ENCODE measurements at places on chromosomes 11 and 22. TPM values are rescaled to one million over a fixed set of nuclear protein-coding genes. Genes with fewer than 3 reads are reported as not detected.

RTN4R gene
- 0.83 TPM for total RNA-seq

DEUP1 gene
- not detected for total RNA-seq

C11orf91 gene
- not detected for total RNA-seq

SPDYC gene
- not detected for total RNA-seq

DMC1 gene
- total RNA-seq = 5.4 TPM

KIAA1671 gene
- 18.8 TPM for total RNA-seq

NXPE2 gene
- 1.4 TPM for total RNA-seq

ART1 gene
- total RNA-seq = not detected

MS4A15 gene
- total RNA-seq = not detected

DNA sequence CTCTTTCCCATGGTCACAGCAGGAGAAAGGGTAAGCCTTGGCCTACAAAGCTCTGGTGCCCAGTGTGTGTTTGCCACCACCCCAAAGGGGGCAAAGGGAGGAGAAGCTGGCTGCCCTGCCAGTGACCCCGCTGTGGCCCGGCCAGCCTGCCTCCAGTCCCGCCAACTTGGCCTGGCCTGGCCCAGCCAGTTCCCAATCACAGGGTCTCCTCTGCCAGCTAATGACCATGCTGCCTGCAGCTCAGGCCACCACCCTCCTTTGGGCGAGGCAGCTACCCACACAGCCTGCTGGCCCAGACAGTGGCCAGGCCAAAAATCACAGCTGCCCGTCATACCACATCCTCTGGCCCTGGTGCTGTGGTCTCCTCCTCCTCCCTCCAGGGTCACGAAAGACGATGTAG is 5.1 kb downstream of the GDPD5 start:
- H3K27me3 ChIP-seq = no peaks in the 10 kb centered on the region
- no peak for DNase-seq
- no peaks in the 10 kb centered on the region for H3K4me1 ChIP-seq
- H3K27ac ChIP-seq = no peak overlapping the region

GRCh38 chr22:30408388-30409102 is 11.7 kb downstream of the SEC14L2 start:
- no peaks in the 10 kb centered on the region for H3K4me1 ChIP-seq
- no peaks in the 10 kb centered on the region for H3K27me3 ChIP-seq
- H3K27ac ChIP-seq = no peak overlapping the region
- H3K36me3 ChIP-seq = peaks cover 9% of the 10 kb centered on the region
- DNase-seq = no peak

- no peak overlapping the region for H3K27ac ChIP-seq
- H3K27me3 ChIP-seq = no peaks in the 10 kb centered on the region
- H3K36me3 ChIP-seq = peaks cover 7% of the 10 kb centered on the region
These were observed 15.8 kb downstream of the CYB5R2 start for GRCh38 chr11:7657306-7658025.

- H3K36me3 ChIP-seq = no peaks in the 10 kb centered on the region
- no peak overlapping the region for H3K4me3 ChIP-seq
- DNase-seq = no peak
- H3K4me1 ChIP-seq = no peaks in the 10 kb centered on the region
These were observed 8.7 kb upstream of the HIPK3 start for GRCh38 chr11:33248416-33248971.

GRCh38 chr11:78041843-78042440 is 18.9 kb upstream of the KCTD14 start:
- no peaks in the 10 kb centered on the region for H3K27me3 ChIP-seq
- no peaks in the 10 kb centered on the region for H3K36me3 ChIP-seq
- H3K4me1 ChIP-seq = peaks cover 33% of the 10 kb centered on the region
- DNase-seq = no peak
- H3K27ac ChIP-seq = no peak overlapping the region

GRCh38 chr11:13784855-13785254 is 116.4 kb downstream of the FAR1 start:
- no peaks in the 10 kb centered on the region for H3K4me1 ChIP-seq
- H3K36me3 ChIP-seq = no peaks in the 10 kb centered on the region
- H3K27ac ChIP-seq = no peak overlapping the region
- no peaks in the 10 kb centered on the region for H3K27me3 ChIP-seq
- no peak for DNase-seq
- no peak overlapping the region for H3K4me3 ChIP-seq

DNA sequence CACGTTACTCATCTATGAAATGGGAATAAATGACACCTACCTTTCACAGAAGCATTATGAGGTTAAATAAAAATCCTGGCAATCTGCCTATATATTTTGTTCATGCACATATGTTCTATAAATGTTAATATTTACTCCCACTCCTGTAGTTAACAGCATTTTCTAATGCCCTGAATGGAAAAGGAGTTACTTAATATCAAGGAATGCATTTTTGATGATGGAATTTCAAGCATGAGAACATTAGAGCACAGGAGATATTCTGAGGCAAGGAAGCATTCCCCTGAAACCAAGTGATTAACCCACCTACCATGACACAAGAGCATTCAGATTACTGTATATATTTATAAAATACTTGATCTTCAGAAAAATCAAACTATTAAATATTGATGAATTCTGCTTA is 102.1 kb downstream of the ARHGAP32 start:
- no peaks in the 10 kb centered on the region for H3K36me3 ChIP-seq
- H3K27ac ChIP-seq = no peak overlapping the region
- no peak for DNase-seq
- no peak overlapping the region for H3K4me3 ChIP-seq
- no peaks in the 10 kb centered on the region for H3K4me1 ChIP-seq

GRCh38 chr22:31625661-31626426 is 36.2 kb downstream of the PISD start:
- no peaks in the 10 kb centered on the region for H3K27me3 ChIP-seq
- H3K27ac ChIP-seq = peak overlapping the region; percentile 82
- peaks cover 49% of the 10 kb centered on the region for H3K4me1 ChIP-seq
- H3K36me3 ChIP-seq = peaks cover 7% of the 10 kb centered on the region
- peak; percentile 88 for DNase-seq

DNA sequence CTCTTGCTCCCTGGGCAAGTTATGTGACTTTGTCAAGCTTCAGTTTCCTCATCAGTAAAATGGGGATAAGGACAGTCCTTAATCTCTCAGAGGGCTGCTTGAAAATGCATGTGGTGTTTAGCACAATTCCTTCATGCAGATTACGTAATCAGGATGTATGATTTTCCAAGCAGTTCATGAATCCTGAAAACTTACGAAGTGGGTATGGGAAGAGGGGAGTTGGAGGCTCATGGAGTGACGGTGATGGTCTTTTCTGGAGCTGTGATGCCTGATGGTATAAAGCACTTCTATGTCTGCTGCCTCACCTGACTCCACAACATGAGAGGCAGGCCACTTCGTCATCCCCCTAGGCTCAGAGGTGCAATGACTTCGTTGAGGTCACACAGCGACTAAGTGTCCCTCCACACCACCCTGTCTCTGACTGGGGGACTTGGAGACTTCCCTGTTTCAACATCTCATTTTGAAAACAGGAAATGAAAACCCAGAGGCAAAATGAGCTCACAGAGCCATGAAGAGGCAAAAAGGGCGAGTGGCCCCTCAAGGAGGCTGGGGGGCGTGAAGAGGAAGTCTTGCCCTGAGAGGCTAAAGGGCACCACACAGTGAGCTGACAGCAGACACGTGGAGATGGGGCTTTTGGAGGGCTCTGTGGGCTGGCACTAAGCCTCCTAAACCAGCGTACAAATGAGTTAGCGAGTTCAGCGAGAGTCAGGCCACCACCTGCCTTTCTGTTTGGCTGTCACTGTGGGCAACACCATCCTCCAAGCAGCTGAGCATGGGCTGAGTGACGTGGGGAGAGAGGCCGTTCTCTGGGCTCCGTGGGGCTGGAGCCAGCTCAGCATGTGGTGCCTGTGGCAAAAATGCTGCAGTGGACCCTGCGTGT is 10.1 kb downstream of the MCM5 start:
- no peak overlapping the region for H3K27ac ChIP-seq
- H3K4me3 ChIP-seq = no peak overlapping the region
- H3K36me3 ChIP-seq = peaks cover 94% of the 10 kb centered on the region
- no peaks in the 10 kb centered on the region for H3K27me3 ChIP-seq

GRCh38 chr22:28594797-28595462 is 84.7 kb downstream of the TTC28 start:
- peaks cover 11% of the 10 kb centered on the region for H3K4me1 ChIP-seq
- no peak overlapping the region for H3K4me3 ChIP-seq
- H3K27ac ChIP-seq = no peak overlapping the region
- no peak for DNase-seq

GRCh38 chr11:16632295-16633200 is 105.9 kb upstream of the C11orf58 start:
- H3K4me1 ChIP-seq = no peaks in the 10 kb centered on the region
- H3K4me3 ChIP-seq = no peak overlapping the region
- DNase-seq = no peak
- no peaks in the 10 kb centered on the region for H3K36me3 ChIP-seq

- H3K36me3 ChIP-seq = no peaks in the 10 kb centered on the region
- no peak for DNase-seq
- H3K4me3 ChIP-seq = no peak overlapping the region
- H3K27me3 ChIP-seq = no peaks in the 10 kb centered on the region
These were observed 2.8 kb downstream of the AAMDC start for GRCh38 chr11:77823775-77824174.

DNA sequence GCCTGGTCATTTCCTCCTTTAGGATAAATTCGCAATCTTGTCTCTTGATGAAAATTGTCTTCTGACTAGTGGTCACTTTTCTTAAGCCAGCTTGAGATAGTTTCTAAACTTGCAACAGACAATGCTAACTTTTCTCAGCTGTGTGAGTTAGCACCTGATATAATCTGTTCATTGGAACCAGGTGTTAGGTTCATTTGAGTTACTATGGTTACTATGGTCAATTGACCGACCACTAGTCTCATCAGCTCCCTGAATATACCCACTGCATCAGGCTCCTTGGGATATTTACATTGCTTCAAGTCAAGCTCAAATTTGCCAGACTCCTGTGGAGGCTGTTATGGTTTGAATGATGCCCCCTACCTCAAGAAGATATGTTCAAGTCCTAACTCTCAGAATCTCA is 54.5 kb downstream of the SC5D start:
- H3K4me3 ChIP-seq = no peak overlapping the region
- H3K4me1 ChIP-seq = peaks cover 14% of the 10 kb centered on the region

- no peaks in the 10 kb centered on the region for H3K4me1 ChIP-seq
- peak overlapping the region; percentile 59 for H3K27ac ChIP-seq
- no peaks in the 10 kb centered on the region for H3K27me3 ChIP-seq
These were observed 45.9 kb downstream of the MN1 start for GRCh38 chr22:27755521-27756211.

GRCh38 chr11:124961972-124962609 is 8.1 kb downstream of the CCDC15 start:
- no peaks in the 10 kb centered on the region for H3K27me3 ChIP-seq
- H3K36me3 ChIP-seq = no peaks in the 10 kb centered on the region
- no peak overlapping the region for H3K27ac ChIP-seq
- DNase-seq = no peak
- H3K4me1 ChIP-seq = no peaks in the 10 kb centered on the region

DNA sequence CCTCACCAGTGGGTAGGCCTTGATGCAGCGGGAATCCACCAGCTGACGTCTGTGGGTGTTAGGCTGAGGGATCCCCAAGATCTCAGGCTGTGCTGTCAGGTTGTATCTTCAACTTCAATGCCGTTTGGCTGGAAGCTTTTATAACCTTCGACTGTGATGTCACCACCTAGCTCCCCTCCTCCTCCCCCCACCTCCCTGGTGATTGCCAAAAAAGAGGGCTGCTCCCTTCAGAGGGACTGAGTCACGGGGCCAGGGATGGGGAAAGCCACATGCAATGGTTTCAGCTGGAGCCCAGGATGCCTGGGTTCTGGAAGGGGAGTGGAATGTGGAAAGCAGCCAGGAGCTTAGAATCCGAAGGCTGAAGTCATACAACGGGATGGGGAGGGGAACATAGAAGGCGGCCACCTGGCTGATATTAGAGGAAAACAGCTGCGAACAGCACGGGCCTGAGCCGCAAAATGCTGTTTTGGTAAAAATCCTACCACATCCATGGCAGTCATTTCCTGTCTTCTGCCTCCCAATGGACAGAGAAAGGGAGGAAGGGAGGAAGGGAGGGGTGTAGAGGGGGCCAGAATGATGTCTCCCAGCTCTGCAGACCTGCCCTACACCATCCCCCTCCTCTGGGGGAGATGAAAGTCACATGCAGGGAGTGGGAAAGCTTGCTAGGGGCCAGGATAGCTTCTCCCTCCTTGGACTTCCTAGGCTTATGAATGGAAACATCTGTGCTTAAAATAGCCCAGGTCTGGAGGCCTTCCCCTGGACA is at the start of gene LRRN4CL:
Gene LRRN4CL (minus strand): TSS at position 110 of the 763 bp plus-strand sequence. CDS start 1,022 bp downstream, outside the sequence.
- H3K27ac ChIP-seq = peak within 1 kb of the TSS; percentile 74
- peak within 1 kb of the TSS; percentile 24 for H3K4me3 ChIP-seq
- peaks cover 23% of the 10 kb centered on the region for H3K36me3 ChIP-seq
- H3K4me1 ChIP-seq = no peaks in the 10 kb centered on the region
- DNase-seq = peak; percentile 97
